ENCODE measurements at places on chromosomes 16 and 17.

DNA sequence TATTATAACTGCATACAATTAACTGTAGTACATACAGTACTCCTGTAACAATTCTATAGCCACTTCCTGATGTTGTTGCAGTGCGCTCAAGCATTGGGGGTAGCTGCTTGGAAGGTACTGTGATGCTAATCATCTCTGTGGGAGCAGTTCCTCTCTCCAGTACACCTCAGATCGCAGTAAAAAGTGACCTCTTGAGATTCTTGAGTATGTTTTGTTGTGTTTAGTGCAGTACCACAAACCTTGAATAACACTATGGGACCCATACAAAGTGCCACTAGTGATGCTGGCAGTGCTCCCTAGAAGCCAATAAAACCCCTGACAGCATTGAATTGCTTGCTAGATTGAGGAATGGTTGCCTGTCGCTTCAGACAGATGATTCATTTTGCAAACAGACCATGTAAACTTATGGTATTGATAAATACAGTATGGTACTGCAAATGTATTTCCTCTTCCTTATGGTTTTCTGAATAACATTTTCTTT lies 193.0 kb downstream of the SPECC1 start:
- DNase-seq: peak; percentile 79

DNA sequence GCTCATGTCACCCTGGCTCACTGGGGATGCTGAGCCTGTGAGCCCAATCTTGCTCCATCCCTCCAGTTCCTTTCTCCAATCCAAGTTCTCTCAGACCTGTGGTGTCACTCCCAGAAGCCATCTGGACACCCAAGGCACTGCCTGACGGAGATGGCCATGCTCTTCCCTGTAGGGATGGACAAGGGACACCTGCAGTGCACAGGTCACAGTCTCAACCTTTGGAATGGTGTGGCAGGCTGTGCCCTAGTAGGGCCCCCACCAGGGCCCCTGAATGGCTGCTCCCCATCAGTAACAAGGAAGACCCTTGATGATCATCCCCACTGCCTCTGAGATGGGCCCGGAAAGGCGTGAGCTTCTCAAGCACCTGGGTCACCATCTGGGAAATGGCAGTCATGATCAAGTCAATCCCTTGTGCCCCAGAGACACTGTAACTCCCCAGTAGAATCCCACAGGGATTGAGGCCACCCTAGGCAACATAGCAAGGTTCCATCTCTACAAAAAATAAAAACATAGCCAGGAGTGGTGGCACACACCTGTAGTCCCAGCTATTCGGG lies 822.5 kb downstream of the KCNJ18 start:
- DNase-seq: no peak

DNA sequence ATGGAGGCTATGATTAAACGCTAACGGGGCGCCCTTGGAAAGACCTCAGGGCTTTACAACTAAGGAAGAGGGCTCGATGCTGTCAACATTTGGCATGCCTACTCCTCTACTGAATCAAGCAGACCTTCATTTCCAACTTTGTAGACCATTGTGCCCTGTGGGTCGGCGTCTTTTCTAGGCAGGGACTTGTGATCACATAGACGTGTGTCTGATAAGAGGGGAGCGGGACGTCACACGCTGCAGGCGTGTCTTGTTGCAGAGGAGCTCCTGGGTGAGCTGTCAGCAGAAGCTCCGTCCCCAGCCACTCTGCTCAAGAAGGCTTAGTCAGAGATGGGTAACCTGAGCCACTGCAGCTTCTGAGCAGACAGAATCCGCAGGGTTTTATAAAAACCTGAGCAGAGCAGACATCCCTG lies 2.8 kb downstream of the MAPK8IP3 start:
- DNase-seq: peak; percentile 62

DNA sequence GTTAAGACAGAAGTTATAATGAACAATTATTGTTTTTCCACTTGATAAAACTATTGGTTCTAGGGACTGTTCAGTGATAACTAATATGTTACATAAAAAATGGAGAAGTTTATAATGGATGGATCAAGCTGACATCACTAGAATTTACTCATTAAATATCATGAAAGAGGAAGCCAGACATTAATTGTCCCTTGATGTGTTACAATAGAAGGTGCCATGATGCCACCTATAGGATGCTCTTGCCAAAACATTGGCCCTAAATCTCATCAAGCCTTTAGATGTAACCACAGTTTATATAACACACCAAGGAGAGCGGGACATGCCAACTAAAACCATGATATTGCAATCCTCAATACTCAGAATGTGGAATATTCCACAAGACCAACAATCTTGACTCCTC lies 147.9 kb upstream of the MON1B start:
- DNase-seq: no peak

DNA sequence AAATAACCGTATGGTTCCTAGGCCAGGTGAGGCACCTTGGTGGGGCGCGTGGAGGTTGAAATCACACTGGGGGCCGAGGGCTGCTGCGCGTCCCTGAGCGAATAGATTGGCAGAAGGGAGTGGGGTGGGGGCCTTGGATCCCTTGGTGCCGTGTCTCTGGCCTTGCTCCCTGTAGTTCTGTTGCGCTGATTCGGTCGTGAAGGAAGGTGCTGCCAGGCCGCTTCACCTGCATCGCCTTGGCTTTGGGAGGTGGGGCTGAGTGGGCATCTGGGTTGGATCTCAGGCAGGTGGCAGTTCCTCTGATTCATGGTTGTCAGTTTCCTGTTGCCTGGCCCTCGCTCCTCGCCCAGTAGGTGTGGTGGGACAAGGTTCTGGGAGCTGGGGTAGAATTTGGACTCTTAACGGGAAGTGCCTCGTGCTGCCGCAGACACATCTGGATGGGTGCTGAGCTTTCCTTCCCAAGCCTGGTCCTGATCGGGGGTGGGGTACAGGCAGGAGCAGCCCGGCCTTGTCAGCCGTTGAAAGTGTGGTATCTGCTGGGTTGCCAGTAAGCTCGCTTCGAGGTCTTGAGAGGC lies 30.1 kb downstream of the PGS1 start:
- DNase-seq: no peak

- DNase-seq: no peak
Measured at GRCh38 chr16:81620796-81621195, 158.3 kb upstream of the PLCG2 start.

DNA sequence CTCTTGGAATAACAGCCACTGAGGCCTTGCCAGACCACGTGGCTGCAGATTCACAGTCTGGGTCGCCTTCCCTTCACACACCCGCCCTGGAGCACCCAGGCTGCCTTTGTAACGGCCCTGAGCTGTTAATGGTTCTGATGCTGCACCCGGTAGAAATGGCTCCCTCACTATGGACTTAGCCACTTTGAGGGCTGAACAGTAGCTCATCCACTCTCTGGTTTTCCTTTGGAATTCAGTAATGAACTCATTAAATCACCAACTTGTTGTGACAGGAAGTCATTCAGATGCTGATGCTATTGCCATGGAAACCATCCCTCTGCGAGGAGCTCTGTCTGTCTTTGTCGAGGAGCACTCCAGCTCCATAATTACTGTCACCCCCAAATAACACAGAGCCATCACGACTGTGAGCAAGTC lies 59.2 kb downstream of the CDK5R1 start:
- no peak for DNase-seq

DNA sequence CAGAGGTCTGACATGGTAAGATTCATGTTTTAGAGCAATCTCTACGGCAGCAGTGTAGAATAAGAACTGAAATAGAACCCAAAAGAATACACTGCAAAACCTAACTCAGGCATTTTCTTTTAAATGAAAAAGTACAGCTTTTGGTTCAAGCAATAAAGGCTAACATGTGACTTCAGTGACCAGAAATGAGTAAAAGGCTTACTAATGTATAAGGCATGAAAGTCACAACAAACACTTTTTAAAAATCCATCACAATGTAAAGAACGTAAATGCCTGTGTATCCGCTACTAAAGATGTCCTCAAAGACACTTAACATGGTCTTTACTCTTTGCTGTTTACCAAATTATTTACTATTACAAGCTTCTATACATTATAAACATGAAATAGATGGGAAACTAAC lies 16.6 kb downstream of the KIAA0753 start:
- no peak for DNase-seq

DNA sequence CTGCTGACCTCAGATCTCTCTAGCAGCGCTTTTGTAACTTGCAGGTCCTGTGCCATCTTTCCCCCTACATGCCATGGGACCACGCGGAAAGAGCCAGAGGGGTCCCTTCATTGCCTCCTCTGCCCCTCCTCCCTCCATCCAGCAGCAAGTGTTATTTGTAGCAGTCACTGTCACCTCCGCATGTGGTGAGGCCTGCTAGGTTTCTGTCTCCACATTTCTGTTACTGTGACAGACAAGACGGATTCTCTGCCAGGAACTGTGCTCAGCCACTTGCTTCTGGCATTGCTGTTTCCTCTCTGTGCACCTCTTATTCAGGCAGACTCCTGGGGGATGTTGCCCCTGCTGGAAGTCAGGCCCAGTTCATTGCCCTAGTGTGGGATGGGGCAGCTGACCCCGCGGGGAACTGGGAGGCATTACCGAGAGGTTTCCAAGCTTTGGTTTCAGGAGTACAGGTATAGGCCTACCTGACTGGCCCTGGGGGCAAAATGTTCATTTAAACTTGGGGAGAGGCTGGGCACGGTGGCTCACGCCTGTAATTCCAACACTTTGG lies 61.2 kb downstream of the RAB11FIP4 start:
- no peak for DNase-seq

DNA sequence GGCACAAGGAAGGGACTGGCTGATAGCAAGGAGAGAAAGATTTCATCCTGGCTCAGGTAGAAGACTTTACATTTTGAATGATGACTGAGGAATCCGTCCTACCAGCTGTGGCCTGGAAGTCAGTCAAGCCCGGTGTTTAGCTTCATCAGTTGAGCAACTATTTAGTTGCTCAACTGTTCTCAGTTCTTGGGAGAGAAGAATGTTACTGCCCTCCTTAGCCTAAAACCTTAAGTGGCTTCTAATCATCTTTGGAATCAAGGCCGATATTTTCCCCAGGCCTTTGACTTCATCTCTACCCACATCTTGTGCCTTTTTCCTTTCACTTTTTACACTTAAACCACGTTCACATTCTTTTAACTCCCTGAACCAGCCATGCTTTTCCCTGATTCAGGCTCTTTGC lies 17.3 kb upstream of the RBL2 start:
- DNase-seq: no peak

DNA sequence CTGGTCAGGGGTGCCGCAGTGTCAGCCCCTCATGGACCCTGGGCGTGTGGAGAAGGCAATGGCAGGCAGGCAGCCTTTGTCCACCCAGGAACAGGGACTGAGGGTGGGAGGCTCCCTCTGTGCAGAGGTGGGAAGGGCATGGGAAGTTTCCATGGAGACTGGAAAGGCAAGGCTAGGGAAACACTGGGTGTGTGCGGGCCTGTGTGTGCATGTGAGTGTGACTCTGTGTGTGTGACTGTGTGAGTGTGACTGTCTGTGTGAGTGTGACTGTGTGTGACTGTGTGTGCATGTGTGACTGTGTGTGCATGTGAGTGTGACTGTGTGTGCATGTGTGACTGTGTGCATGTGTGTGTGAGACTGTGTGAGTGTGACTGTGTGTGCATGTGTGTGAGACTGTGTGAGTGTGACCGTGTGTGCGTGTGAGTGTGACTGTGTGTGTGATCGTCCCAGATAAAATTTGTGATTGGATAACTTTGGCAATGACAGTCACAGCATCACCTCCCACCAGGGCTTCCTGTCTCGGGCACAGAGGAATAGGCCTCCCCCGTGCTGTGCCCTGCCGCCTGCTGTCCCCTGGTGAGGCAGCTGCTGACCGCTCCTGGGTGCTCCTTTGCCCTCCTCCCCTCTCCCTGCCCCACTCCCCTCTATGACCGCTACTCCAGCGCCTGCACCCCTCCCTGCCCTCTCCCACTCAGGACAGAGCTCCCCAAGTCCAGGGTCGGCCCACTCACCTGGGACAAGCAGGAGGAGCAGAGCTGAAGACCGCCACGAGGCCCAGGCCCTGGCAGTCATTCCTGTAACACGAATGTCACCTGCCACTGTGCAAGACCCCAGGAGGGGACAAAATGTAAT lies 698 bp downstream of the CD300C start:
- no peak for DNase-seq

DNA sequence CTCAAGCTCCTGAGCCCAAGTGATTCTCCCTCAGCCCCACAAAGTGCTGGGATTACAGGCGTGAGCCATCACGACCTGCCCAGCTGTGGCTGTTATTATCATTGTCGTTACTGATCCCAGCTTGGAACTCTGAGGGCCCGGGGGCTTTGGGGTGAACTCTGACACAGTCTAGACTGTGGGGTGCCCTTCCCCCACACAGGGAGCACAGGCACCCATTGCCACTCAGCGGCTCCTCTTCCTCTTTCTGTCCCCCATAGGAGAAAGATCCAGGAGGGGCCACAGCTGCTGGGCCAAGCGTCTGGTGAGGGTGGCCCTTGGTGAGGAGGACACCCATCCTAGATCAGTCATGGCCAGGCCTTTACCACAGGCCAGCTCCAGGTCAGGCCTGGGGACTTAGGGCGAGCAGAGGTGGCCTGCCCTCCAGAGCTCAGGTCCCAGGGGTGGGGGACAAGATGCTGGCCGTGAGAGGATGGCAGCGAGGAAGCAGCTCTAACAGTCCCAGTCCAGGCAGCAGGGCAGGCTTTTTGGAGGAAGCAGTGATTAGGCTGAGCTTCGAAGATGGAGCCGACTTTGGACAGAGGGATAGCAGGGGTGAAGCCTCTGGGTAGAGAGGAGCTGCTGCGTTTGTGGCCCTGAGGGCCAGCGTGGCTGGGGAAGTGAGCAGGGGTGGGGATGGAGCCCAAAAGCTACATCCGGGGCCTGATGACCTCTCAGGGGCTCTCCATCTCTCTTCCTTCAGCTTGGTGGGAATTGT lies 24.7 kb downstream of the TMEM235 start:
- DNase-seq: no peak

GRCh38 chr16:57613514-57613913 lies 14.9 kb upstream of the ADGRG1 start:
- DNase-seq: no peak

DNA sequence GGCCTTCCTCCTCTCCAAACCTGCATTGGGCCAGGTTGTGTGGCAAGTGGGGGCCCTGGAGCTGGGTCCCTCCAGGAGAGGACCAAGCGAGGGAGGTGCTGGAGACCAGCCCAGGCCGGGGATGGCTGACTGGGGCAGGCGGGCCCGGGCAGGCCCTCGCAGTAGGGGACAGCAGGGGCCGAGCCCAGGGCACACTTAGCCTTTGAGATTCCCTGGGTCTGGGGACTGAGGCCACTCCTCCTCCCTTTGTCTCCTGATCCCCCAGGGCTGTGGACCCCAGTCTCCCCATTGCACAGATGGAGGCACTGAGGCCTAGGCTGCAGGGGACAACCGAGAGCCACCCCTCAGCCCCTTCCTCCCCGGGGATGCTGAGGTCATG lies 5.2 kb downstream of the FOXJ1 start:
- DNase-seq: no peak

- DNase-seq: no peak
Measured at GRCh38 chr17:78224231-78225087, 7.0 kb upstream of the TMEM235 start.

- DNase-seq: no peak
Measured at GRCh38 chr17:40659911-40660310, 5.1 kb downstream of the KRT222 start.

- DNase-seq: no peak
Measured at GRCh38 chr16:50351116-50351515, 17.7 kb downstream of the BRD7 start.
